ENCODE measurements at places on chromosomes 2 and 18.

GRCh38 chr2:20189299-20189931 is 35.5 kb downstream of the SDC1 start:
- no peak for DNase-seq

GRCh38 chr2:237540823-237541222 is 25.6 kb upstream of the PRLH start:
- DNase-seq: no peak

GRCh38 chr2:191126386-191127085 is 24.3 kb downstream of the STAT4 start:
- no peak for DNase-seq

GRCh38 chr2:180268006-180268405 is 260.9 kb upstream of the CWC22 start:
- DNase-seq: no peak

DNA sequence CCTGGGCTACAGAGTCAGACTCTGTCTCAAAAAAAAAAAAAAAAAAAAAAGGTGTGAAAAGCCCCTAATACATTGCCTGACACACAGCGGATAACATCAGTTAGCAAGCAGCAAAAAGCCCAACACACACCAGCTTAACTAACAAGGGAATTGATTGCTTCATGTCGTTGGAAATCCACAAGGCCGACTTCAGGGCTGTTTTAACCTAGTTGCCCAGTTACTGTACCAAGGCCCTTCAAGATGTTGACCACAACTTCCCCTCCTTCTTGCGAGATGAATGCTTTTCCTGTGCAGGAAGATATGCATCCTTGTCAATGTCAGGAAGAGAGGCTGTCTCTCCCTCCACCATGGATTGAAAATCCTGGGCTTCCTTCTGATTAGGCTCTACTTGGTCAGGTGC is 202.9 kb downstream of the MIB1 start:
- no peak for DNase-seq

DNA sequence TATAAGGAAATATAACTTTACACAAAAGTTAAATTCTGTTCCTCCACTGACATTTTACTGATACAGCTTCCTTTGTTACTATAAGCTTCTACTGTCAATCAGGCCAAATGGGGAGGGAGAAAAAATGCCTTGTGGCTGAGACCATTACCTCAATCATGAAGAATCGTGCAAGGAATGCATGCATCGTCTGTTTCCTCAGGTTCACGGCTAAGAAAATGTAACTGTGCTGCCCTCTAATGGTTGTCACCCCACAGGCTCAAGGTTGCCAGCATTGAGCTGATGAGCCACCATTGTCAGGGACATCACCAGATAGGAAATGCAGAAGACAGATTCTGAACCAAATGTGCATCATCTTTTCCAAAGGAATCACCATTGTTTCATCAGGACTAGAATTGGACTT is 426.9 kb downstream of the CDH2 start:
- DNase-seq: no peak

All from stimulated activated CD4-positive, alpha-beta T cell treated with anti-CD3 and anti-CD28 coated beads, Interleukin-1b, Interleukin-23, amount 100 ng/mL, for 24 hours (primary cell).